ENCODE measurements at places on chromosomes 16 and 17.

GRCh38 chr17:75694536-75694935, 26.7 kb upstream of the ITGB4 start:
- no peak for DNase-seq

- DNase-seq, result no peak
Observed at GRCh38 chr16:69367980-69368379, 16.4 kb upstream of the TMED6 start.

- DNase-seq, result no peak
Observed at GRCh38 chr16:27347930-27348685, 34.3 kb downstream of the IL4R start.

DNA sequence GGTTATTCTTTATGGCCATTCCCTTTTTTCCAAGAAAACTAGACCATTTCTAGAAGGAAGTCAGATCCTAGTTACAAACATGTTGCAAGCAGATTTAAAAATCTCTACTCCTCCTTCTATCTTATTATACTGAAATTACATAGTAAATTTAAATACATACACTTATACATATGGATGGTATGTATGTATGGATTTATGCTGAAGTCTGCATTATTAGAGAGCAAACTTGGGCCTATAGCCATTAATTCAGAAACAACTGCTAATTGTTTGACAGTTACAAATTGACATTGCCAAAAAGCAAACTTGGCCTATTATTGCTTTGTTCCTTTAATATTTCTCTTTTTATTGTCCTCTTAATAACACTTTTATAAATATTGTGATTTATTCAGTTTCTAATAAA, 67.1 kb downstream of the NFAT5 start:
- DNase-seq, result no peak

DNA sequence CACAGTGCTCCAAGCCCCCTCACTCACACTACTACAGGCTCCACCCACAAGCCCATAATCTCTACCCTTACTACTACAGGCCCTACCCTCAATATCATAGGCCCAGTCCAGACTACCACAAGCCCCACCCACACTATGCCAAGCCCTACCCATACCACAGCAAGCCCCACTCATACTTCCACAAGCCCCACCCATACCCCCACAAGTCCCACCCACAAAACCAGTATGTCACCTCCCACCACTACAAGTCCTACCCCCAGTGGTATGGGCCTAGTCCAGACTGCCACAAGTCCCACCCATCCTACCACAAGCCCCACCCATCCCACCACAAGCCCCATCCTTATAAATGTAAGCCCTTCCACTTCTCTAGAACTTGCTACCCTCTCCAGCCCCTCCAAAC, 13.8 kb downstream of the RIPOR1 start:
- DNase-seq, result no peak
